ENCODE measurements at places on chromosomes 12 and 14. TPM values are rescaled to one million over a fixed set of nuclear protein-coding genes. Genes with fewer than 3 reads are reported as not detected.

Gene TMEM132C
- not detected for total RNA-seq

Gene VWF
- not detected for total RNA-seq

GRCh38 chr14:68458840-68459469 is 333.9 kb downstream of the ZFP36L1 start:
- peak; percentile 29 for DNase-seq
- H3K27ac ChIP-seq = no peak overlapping the region
- no peak overlapping the region for H3K4me3 ChIP-seq
- H3K27me3 ChIP-seq = no peaks in the 10 kb centered on the region

- no peak overlapping the region for H3K4me3 ChIP-seq
- H3K36me3 ChIP-seq = no peaks in the 10 kb centered on the region
- peaks cover 4% of the 10 kb centered on the region for H3K4me1 ChIP-seq
- H3K27me3 ChIP-seq = no peaks in the 10 kb centered on the region
Observed at GRCh38 chr12:126107659-126108058, 1042.4 kb downstream of the AACS start.

DNA sequence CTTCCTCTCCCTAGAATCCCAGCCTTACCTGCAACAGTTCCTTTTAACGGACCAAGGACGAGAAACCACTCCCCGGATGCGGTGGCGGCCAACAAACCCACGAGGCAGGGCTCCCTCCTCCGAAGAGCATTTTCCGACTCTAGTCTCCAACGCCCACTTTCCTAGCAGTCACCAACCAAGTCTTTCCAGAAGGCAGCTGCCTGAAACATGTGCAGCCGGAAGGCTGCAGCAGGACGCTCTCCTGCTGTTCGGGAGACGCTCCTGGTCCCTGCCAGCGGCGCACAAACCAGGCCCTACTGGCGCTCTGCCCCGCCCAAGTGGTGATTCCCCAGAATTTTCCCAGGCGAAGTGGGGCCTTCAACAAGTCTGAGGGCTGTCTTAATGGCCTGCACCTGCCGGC is 21.1 kb upstream of the ADAM20 start:
- peak overlapping the region; percentile 6 for H3K4me3 ChIP-seq
- H3K36me3 ChIP-seq = no peaks in the 10 kb centered on the region
- H3K27me3 ChIP-seq = no peaks in the 10 kb centered on the region
- no peak overlapping the region for H3K27ac ChIP-seq
- peak; percentile 69 for DNase-seq

- peak overlapping the region; percentile 31 for H3K27ac ChIP-seq
- no peak overlapping the region for H3K4me3 ChIP-seq
- no peaks in the 10 kb centered on the region for H3K36me3 ChIP-seq
- H3K4me1 ChIP-seq = peaks cover 40% of the 10 kb centered on the region
- no peak for DNase-seq
Observed at GRCh38 chr12:124919521-124920352, 5.3 kb upstream of the UBC start.

DNA sequence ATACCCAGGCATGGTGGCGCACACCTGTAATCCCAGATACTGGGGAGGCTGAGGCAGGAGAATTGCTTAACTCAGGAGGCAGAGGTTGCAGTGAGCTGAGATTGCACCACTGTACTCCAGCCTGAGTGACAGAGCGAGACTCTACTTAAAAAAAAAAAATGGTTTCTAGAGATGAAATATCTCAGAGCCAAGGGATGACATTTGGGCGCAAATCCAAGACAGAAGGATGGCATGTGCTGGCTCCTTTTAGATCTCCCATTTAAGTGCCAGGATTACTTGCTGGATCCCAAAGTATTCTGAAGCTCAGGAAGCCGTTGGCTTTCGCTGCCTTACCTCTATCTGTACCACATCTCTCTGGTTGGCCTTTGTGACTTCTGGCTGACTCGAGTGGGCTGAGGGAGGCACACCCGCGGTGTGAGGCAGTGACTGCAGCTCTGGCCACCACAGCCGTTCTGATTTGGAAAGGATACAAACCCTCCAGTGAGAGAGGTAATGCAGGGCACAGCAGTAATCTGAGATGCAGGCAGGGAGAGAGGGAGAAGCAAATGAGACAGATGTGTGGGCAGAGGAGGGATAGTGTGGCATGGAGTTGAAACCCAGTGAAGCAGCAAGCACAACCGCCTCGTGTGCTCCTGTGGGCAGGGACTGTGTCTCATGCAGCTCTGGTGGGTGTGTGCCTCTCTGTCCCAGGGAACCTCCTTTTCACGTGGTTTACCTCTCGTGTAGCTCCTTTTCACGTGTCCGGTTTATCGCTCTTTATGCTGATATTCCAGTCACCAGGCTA is 4.9 kb downstream of the B4GALNT3 start:
- DNase-seq = no peak
- H3K27ac ChIP-seq = no peak overlapping the region
- no peaks in the 10 kb centered on the region for H3K27me3 ChIP-seq
- no peak overlapping the region for H3K4me3 ChIP-seq

DNA sequence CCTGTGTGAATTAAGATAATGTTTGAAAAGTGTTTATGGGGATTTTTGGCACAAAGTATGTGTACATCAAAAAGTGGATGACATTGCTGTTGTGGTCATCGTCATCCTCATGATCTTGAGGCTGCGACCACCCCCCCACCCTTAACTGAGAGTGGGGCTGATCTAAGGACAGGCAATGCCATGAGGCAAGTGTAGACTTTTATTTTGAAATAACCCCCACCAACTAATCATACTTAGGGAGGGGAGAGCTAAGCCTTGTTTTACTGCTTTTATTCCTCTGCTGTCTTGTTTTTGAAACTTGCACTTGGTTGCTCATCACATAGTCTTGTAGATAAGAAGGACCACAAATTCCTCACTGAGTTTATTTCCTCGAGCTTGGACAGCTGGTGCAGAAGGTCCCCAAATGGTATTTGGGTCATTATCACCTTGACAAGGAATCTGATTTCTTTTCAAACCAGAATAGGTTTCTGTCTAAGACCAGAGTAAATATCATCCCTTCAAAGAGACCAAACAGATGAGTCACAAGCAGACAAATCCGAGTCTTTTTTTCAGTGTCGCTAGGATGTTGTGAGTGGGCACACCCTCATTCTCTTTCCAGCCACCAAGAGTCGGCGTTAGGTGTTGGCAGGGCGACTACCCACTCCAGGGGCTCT is 23.9 kb upstream of the SMOC1 start:
- no peak overlapping the region for H3K27ac ChIP-seq
- no peaks in the 10 kb centered on the region for H3K4me1 ChIP-seq
- no peak overlapping the region for H3K4me3 ChIP-seq
- H3K36me3 ChIP-seq = no peaks in the 10 kb centered on the region
- H3K27me3 ChIP-seq = peaks cover 10% of the 10 kb centered on the region
- no peak for DNase-seq

DNA sequence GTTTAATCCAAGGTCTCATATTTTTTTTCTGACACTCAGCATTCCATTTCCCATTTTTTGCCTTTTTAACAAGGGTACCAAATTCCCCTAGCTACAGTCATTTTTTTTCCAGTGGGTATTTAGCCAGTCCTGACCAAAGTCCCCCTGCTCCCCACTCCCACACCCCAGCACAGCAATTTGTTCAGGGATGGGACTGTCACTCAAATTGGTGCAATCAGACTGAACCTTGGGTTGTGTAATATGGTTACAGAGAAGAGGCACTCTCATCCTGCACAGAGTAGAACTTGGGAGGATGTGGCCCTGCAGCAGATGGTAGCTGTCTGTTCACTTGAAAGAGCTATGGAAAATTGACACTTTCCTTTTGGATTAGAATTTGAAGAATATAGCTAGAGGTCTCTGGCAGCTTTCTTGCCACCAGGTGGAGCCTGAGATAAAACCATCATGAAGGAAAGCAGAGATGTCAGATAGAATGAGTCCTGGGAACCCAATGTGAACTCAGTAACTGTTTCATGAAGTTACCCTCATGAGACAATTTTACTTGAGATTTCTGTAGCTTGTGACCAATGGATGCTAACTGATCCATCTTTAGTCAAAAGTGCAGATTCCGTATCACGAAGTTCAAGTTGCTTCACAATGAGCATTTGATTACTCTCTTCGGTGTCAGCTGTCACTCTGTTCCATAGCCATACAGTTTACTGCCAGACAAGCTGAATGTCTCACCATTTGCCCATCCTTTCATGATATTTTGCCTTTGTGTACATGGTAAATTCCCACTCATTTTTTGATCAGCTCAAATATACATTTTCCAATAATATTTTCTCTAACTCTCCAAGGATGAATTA is 394.0 kb upstream of the SYT1 start:
- no peaks in the 10 kb centered on the region for H3K27me3 ChIP-seq
- no peak overlapping the region for H3K27ac ChIP-seq
- H3K4me1 ChIP-seq = peaks cover 36% of the 10 kb centered on the region
- no peaks in the 10 kb centered on the region for H3K36me3 ChIP-seq
- H3K4me3 ChIP-seq = no peak overlapping the region
- DNase-seq = peak; percentile 83
